ENCODE measurements at places on chromosomes 4 and X.

GRCh38 chr4:2280531-2281300 lies 18.8 kb upstream of the MXD4 start:
- DNase-seq: no peak

GRCh38 chrX:46317163-46317562 lies 228.1 kb downstream of the ZNF674 start:
- DNase-seq: no peak

DNA sequence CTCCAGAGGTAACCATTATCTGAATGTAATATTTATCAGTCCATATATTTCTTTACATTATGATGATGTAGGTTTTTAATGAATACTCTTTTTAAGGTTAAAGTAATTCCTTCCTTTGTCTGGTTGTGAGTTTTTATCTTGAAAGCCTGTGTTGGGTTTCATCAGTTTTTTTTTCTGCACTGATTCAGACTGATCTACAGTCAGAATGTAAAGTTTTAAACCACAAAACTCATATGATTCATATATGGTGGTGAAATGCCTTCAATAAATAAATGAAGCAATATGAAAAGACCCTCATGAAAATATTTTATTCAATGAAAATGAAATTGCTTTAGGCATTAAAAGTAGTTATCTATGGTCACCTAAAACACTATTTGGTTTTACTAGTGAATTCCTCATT lies 47.1 kb downstream of the SORBS2 start:
- DNase-seq: no peak

DNA sequence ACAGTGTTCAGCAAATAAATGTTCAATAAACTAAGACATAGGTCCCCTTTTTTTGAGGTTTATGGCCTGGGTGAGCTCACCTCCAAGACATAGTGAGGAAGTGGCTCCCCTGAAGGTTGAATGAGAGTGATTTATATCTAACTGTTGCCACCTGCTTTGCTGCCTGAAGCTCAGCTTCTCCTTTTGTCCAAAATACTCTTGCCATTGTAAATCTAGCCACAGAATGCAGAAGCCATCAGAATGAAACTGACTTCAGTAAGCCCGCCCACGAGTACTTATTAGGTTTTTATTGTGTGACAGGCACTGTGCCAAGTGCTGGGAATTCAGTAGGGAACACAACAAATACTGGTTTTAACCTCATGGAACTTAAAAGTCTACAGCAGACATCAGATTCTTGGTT lies 18.0 kb downstream of the SPINK2 start:
- DNase-seq: peak; percentile 5

GRCh38 chrX:71256051-71256450 lies 2.1 kb upstream of the ZMYM3 start:
- no peak for DNase-seq

DNA sequence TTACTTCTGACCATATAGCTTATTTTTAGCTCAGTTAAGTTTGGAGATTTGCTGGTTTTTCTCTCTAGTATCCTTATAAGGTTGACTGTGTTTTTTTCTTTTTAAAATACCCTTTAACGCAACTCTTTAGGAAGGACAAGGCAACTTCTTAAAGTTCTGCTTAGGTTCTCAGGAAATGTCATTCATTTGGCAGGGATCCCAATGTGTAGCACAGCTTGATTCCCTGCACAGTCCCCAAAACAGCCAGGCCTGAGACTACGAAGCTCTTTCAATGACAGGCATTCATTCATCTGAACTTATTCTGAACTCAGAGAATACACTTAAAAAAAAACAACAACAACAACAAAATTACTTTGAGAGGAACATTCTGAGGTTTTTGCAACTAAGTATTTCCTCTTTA lies 1765.8 kb downstream of the PCDH7 start:
- no peak for DNase-seq

DNA sequence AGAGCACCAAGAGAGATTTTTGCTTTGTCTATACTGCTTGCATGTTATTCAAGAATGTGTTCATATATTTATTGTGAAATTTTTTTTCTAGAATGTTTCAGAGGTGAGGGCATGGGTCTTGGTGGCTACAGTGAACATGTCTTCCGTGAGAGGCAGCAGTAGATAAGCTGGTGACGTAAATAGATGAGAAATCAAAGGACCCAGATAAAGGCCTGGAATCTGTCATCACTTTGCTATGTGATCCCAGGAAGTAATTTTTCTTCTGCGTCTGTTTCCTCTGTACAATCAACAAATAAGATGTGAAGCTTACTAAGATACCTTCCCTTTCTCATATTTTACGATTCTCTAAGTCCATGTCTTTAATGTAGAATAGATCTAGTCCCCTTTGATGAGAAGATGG lies 129.1 kb downstream of the COL4A6 start:
- no peak for DNase-seq

DNA sequence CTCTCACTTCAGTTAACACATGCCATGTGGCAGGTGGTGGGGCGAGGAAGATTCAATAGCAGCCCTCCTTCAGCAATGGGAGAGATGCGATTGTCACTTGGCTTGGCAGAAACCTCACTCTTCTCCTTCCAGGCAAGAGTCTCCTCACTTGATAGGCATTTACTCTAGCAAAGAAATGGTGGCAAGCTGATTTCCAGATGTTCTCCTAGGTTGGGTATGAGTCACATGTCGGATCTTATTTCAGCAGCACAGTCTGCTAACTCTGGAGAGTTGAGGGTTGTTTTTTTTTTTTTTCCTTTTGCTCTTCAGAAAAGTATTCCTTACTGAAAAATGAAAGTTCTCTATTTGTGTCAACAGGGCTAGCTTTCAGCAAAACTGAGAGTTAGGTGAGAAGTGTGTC lies 119.5 kb upstream of the CHRDL1 start:
- DNase-seq: no peak

GRCh38 chr4:86730310-86730709 lies 118.9 kb downstream of the SLC10A6 start:
- peak; percentile 0 for DNase-seq

DNA sequence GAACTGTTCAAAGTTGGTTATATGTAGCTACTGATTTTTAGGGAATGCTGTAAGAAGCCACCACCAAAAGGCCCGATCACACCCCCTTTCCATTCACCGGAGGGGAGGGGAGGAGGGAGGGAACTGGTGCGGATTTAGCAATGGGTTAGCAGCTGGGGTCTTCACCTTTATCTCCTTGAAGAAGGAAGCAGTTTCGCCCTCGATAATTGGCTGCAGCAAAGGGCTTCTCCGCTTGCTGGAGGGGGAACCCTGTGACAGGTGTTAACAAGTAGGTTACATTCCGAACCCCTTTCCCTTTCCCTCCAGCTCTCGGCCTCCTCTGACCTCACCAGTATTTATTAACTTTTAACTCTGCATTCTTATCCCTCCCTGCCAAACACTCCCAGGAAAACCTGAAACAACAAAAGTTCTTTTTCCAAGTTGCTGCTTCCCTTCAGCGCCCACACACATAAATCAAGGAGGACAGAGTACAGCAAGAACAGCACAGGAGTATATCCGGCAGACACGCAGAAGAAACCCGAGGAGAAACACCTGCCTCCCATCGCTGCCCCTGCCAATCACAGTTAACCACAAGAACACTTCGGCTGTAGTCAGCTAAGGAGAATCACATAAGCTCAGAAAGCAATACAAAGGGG lies 39.8 kb upstream of the NAP1L5 start:
- no peak for DNase-seq

GRCh38 chr4:172660251-172660650 lies 508.4 kb upstream of the GALNT7 start:
- no peak for DNase-seq

DNA sequence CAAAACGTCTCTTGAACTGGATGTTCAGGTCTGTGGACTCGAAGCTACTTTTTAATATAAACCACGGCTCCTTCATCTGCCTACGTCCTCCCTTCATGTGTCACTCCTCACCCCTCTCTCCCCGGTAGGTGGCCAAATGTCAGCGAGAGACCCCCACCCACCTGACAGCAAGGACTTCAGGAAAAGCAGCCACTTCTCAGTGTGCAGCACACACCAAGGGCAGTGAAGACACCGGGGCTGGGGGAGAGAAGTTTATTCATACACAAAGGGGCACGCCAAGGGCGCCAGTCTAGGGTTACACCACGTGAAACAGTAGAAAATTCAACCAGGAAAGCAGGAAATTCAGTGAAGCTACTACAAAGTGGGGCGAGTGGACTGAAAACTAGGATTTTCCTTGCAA lies 181.2 kb downstream of the AFAP1 start:
- DNase-seq: no peak

- DNase-seq: no peak
Measured at GRCh38 chr4:84952004-84952403, 14.5 kb downstream of the WDFY3 start.

- no peak for DNase-seq
Measured at GRCh38 chr4:68780232-68780631, 35.6 kb upstream of the UGT2B10 start.

- DNase-seq: no peak
Measured at GRCh38 chrX:17082831-17083230, 136.4 kb downstream of the REPS2 start.

GRCh38 chr4:64777286-64777685 lies 368.0 kb upstream of the TECRL start:
- no peak for DNase-seq
